ENCODE measurements at places on chromosomes 3 and 15. TPM values are rescaled to one million over a fixed set of nuclear protein-coding genes. Genes with fewer than 3 reads are reported as not detected.

DNA sequence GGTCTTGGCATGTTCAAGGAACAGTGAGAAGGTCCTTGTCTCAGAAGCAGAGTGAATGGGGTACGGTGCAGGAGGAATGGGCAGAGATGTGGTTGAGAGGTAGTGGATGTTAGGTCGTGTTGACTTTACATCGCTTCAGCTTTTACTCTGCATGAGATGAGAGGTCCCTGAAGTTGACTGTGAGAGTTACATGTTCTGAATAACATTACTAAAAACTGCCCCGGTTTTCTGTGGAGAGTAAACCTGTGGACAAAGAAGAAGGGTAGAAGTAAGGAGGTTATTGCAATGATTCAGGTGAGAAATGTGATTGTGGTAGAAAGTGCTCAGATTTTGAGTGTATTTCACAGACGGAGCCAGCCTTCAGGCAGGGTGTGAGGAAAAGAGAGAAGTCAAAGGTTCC, 105.6 kb downstream of the ARNT2 start:
- no peaks in the 10 kb centered on the region for H3K4me1 ChIP-seq
- DNase-seq: no peak
- no peak overlapping the region for H3K27ac ChIP-seq
- H3K27me3 ChIP-seq: no peaks in the 10 kb centered on the region
- no peak overlapping the region for H3K4me3 ChIP-seq

DNA sequence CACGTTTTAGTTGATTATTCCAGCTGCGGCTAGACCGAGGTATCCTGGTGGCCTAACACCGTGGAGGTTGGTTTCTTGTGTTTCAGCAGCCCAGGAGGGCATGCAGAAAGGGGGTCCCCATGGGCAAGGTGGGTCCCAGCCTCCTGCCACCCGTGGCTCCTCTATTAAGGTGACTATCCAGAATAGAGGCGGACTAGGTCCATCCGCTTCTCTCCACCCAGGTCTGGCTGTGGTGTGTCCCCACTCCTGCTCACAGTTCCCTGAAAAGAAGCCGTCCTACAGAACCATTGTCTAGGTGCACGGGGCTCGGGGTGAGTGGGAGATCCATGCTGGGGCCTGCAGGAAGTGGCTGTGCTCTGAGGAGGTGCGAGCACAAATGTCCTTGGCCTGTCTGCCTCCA, 81.5 kb downstream of the WNT7A start:
- H3K27ac ChIP-seq: no peak overlapping the region
- DNase-seq: no peak
- no peaks in the 10 kb centered on the region for H3K4me1 ChIP-seq
- no peaks in the 10 kb centered on the region for H3K36me3 ChIP-seq
- H3K4me3 ChIP-seq: no peak overlapping the region

DNA sequence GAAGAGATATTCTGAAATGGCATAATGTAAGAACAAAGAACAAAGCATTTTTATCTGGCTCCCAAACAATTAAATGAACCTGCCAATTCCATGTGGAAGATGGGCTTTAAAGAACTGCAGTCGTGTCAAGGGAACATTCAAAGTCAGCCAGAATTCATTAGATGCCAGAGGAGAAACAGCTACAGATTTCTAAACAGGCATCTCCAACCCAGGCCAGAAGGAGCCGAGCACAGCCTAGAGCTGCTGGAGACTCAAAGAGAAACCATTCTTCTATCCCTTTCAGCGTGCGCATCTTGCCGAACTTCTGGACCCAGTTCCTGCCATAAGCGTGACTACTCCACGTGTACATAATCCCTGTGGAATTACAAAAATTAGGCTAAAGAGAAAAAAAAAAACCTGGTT, 60.4 kb downstream of the MB21D2 start:
- H3K4me3 ChIP-seq: no peak overlapping the region
- no peak overlapping the region for H3K27ac ChIP-seq
- no peaks in the 10 kb centered on the region for H3K27me3 ChIP-seq

The GOLGA6B gene
- not detected for total RNA-seq

The IFT80 gene
- 15.7 TPM for total RNA-seq

The ECE2 gene
- total RNA-seq: not detected

The SLC24A5 gene
- not detected for total RNA-seq

The IQSEC1 gene
- 17.4 TPM for total RNA-seq

The MEX3B gene
- 0.72 TPM for total RNA-seq

The CD86 gene
- total RNA-seq: not detected
